ENCODE measurements at places on chromosomes 11 and 22.

- no peak for DNase-seq
Measured at GRCh38 chr11:114251815-114252337, 44.3 kb upstream of the NNMT start.

DNA sequence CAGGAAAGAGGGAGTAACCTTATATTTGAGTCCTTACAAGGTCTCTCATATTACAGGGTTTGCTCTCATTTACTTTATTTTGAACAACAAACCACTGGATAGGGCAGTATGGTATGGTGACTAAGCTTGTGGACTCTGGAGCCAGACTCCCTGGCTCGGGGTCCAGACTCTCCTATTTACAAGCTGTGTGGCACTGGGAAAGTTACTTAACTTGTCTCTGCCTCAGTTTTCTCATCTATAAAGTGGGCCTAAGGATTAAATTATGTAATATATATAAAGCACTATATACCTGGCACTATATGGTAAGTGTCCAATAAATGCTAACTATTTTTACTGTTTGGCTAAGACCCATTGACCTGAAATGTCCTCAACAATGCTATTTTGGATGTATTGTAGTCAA is 1.7 kb upstream of the DCHS1 start:
- no peak for DNase-seq

- no peak for DNase-seq
Measured at GRCh38 chr11:18798799-18799469, 7.3 kb upstream of the PTPN5 start.

DNA sequence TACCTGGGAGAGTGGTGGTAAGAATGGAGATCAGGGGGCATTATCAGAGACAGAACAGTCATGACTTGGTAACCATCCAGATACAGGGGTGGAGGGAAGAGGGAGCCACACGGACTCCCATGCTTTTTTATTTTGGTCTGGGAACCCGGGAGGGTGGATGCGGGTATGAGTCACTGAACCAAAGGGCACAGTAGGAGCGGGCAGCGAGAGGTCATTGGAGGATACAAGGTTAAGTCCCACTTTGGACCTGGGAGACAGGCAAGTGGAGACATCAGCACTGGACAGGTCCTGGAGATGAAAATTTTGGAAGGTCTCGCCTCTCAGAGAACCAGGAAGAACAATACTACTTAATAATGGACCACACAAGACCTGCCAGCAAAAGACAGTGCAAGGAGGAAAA is 6.7 kb downstream of the HDHD5 start:
- peak; percentile 51 for DNase-seq

GRCh38 chr11:120224972-120225909 is 14.4 kb downstream of the OAF start:
- no peak for DNase-seq

GRCh38 chr11:130064596-130064995 is 5.1 kb upstream of the APLP2 start:
- no peak for DNase-seq

DNA sequence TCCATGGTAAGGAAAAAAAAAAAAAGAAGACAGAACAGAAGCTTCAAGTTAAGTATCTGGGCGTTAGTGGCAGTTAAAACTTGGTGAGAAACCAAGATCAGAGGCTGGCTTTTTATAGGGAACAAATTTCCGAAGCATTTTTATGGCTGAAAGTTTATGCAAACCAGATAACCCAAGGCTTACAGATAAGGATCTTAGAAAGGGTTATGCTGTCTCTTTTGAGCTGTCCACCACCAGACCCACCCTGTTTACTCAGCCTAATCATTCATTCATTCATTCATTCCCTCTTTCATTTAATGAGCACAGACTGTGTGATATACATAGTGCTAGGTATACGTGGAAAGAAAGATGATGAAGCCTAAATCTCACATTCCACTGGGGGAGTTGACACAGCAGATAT is 89.5 kb downstream of the ME3 start:
- no peak for DNase-seq

DNA sequence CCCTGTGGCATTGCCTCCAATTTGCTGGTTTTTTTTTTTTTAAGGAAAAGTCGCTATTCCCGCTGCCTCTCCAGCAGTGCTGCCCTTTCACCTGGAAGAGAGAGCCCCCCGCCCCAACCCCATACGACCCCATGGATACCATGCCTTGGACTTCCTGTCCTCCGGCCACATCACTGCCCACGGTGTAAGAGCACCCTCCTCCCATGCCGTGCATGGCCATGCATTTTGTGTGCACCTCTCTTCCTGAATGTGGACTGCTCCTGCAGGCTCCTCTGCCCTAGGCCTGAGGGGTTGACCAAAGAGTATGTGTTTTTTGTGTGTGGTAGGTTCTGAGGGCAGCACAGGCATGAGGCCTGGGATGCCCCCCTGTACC is 65.6 kb upstream of the SPON1 start:
- DNase-seq, result no peak

DNA sequence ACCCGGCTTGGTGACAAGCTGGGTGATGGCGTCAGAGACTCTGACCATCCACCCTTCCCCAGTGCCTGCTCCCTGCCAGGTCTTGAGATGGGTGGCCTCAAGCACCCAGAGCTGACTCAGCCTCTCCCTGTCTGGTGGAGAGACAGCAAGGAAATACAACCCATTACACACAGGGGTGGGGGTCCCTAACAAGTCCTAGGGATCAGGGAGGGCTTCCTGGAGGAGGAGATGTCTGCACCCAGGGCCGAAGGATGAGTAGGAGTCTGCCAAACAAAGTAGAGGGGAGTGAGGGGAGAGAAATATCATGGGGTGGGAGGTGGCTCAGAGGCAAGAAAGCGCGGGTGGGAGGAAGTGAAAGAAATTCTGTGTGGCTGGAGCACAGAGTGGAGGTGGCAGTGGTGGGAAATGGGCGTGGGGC is 6.8 kb downstream of the MAFF start:
- DNase-seq, result no peak

DNA sequence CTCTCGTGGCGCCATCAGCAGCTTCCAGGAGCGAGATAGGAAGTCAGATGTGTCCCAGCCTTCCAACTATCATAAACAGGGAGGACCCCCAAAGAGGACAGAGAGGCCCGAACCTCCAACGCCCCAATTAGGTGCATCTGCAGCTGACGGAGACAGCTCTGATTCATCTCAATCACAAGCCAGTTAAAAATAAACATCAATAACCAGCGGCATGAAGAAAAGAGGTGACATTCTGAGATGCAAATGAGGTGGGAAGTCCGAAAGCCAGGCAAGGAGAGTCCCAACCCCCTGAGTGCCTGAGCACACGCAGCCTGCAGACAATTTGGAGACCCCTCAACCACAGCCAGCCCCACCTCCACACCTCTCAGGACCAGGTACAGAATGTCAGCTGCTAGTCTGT is 28.1 kb upstream of the IGSF9B start:
- DNase-seq, result no peak

DNA sequence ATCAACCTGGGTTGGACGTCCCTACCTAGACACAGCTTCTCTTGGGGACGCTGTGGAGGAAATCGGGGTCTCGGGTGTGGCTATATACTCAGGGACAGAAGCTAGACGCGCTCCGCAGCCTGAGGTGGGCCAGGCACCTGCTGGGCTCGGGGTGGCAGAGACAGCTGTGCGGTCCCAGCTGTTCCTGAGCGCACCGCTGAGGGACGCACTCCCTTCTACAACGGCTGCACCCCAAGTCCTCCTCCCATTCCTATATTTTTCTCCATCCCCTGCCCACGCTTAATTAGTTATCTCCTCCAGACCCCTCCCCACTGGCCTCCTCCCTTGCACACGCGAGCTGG is 188 bp upstream of the MTNR1B start:
- no peak for DNase-seq

GRCh38 chr11:83006877-83007330 is 64.8 kb downstream of the RAB30 start:
- DNase-seq, result no peak

DNA sequence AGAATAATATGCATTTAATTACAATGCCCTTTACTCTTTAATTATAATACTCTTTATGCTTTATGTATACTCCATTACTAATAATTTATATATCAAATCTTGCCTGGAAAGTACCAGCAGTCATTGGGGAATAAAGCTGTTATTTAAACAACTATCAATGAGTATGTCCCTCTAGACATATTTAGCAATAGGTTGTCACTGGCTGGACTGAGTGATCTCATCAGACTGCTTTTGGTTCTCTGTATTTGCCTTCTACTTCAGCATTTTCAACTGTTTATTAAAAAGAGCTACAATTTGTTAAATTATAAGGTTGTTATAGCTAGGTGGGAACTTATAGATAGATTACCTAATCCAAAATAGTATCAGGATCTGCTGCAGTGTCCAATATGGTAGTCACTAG is 267.2 kb downstream of the DCDC1 start:
- DNase-seq, result no peak

GRCh38 chr11:11446564-11446963 is 93.5 kb upstream of the CSNK2A3 start:
- DNase-seq, result no peak

GRCh38 chr11:134558258-134558835 is 146.3 kb upstream of the B3GAT1 start:
- no peak for DNase-seq
